Right ventricle myocardium inferior (tissue), 1 donor: ENCODE measurements at places on chromosomes 6 and 20.

- no peak for DNase-seq
These were observed 75.2 kb upstream of the F13A1 start for GRCh38 chr6:6395581-6396197.

DNA sequence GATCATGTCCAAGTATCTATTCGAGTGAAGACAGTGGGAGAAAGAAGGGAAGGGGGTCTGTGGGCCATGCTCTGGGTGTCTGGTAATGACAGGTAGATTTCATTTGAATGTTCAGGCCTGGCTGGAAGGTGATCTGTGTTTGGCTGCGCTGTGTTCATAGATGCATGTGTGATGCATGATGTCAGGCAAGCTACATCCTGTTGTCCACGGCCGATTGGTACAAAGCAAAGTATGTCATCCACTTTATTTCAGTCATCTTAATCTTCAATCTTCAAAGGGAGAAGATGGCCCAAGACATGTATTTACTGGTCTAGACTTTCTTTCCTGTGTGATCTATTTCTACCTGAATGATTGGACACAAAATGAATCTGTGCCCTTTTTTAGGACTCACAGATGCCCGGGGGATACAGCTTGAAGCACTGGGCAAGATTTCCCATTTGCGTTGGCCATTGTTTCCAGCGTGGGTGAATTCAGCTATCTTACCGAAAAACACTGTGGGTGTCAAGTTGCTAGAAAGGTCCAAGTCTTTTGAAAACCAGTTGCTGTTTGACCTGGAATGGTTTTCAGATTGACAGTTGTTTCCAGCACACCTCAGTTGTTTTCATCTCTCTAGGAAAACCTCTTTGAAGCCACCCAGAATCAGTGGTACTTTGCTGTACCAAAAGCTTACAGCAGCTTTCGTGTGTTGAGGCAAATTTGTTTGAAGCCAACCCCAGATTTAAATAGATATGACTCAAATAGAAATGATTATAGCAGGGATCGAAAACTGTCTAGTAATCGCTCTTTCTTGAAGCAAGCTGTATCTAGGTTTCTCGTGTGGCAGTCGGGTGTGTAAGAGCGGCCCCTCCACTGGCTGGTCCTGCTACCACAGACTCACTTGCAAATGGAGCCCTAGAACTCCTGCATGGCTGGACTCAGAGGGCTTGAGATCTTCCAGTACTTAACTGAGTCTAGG lies 27.2 kb downstream of the DUSP22 start:
- DNase-seq = no peak

GRCh38 chr20:25739615-25740320 lies 43.1 kb upstream of the ZNF337 start:
- no peak for DNase-seq

- DNase-seq = no peak
These were observed 255.1 kb downstream of the CDH26 start for GRCh38 chr20:60213126-60213893.

DNA sequence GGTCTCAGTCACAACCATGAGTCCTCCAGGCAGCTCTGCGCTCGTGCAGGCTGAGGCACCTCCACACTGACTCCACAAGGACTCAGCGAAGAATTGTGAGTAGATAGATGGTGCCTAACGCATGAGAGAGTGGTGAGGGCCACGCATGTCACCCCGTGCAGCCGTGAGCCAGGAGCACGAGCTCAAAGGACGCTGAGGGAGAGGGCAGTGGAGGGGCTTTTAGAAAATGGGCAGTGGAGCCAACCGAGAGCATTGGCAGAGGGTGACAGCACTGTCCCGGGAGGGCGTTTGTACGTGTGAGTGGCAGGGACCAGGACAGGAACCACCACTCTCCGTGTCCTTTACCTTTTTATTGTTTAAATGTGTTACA lies 105.6 kb downstream of the PSMB1 start:
- no peak for DNase-seq

- DNase-seq = no peak
These were observed 92.8 kb downstream of the ATRN start for GRCh38 chr20:3563548-3564177.
